Calu3 (cell line): ENCODE measurements at places on chromosomes 16 and 17. TPM values are rescaled to one million over a fixed set of nuclear protein-coding genes. Genes with fewer than 3 reads are reported as not detected.

Gene NACA2
- not detected in 2 replicates for total RNA-seq

DNA sequence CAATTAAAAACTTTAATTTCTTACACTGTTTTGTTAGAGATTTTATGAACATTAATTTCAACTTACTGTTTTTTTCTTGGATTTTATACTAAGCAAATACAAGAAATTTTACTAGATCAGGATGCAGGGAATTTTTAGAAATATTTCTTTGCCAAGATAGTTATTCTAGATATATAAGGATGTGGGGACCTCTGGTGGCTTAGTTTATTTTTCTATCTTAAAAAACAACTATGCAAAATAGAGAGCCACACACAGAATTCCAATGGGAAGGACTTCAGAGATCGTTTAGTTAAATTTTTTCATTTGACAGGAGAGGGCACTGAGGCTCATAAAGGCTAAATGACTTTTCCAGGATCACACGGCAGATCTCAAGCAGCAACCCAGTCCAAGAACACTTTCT is 23.0 kb upstream of the CAPNS2 start:
- no peaks in the 10 kb centered on the region for H3K36me3 ChIP-seq
- H3K4me1 ChIP-seq, result no peaks in the 10 kb centered on the region
- no peak for DNase-seq
- no peak overlapping the region for H3K27ac ChIP-seq
- H3K4me3 ChIP-seq, result no peak overlapping the region

Gene CYGB
- total RNA-seq, result not detected in 2 replicates

Gene PROCA1
- 4.2 and 4.3 TPM in 2 replicates for total RNA-seq

GRCh38 chr16:30526137-30526822 is at the start of gene ZNF768:
TSS of gene ZNF768 (minus strand) at chr16:30526566. CDS start at chr16:30526413, 153 bp downstream.
- peak; percentile 64 for DNase-seq
